ENCODE measurements at places on chromosomes 6 and 20.

- no peak for DNase-seq
Measured at GRCh38 chr6:126110512-126111270, 124.4 kb downstream of the TRMT11 start.

DNA sequence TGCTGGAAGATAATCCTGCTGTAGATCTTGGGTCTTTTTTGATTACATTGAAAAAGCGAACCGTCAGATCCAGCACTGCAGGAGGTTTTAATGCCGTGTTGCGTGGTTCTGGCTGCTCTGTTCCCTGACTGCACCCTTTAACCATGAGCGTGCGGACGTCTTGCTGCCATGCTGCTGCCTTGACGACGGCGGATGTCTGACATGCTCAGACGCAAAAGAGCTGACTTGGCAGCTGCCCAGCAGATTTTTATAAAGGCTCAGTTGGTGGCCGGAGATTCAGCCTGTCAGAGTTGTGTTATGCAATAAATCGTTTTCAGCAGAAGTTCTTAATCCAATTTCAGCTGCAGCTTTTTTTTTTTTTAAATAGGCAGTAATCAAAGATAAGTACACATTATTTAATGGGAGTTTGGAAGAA, 119.4 kb downstream of the JARID2 start:
- DNase-seq = peak; percentile 63

DNA sequence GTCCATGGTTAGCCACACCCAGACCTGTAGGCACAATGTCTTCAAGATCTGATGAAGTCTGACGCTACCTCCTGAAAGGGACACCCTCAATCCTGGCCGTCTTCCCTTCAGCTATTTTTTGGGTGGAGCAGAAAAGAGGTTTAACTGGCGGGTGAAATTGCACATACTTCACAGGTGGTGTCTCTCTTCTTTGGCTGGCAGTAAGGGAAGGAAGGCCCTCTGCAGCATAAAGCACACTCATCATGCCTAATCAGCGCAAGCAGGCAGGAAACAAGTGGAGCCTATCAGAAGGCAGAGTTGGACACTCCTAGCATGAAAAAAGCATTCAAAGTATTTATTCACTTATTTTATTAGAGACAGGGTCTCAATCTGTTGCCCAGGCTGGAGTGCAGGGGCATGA, 32.9 kb downstream of the PNLDC1 start:
- DNase-seq = no peak

DNA sequence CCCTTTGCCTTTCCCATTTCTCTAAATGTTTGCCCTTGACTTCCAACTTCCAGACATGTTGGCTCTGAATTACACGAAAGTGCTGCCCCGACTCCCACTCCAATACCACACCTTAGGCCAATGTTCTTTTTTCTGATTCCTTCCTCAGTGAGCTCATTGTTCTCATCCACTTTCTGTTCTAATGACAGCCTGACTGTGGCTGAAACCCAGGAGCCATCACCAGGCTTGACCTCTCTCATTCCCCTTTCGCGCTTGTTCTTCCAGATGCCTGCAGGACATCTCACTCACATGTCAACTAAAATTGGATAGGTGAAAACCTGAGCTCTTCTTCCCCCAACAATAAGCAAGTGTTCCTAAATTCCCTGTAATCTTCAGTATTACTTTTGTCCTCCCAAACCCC, 40.4 kb downstream of the PTPRK start:
- no peak for DNase-seq

DNA sequence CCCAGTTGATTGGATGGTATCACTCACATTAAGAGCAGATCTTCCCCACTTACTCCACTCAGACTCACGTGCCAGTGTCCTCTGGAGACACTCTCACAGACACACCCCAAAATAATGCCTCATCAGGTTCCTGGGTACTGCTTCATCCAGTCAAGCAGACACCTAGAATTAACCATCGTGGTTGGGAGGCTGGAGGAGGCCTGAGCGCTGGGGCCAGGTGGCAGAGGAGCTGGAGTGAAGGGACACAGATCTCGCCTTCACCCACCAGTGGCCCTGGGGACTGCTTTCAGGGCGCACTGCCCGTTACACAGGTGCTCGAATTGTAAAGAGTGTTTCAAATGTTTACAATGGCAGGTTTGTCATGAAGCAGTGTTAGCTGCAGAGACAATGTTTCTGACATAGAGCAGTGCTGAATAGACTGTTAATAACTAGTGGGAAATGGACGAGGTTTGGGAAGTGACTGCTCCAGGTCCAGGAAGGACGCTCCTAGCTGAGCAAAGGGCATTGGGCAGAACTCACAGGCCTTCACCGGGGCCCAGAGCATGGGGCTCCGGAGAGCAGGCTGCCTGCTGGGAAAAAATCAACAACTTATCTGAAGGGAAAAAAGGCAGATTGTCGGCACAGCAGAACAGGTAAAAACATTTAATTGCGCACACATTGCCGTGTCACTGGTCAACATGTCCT, 38.4 kb downstream of the TMEM242 start:
- no peak for DNase-seq

- DNase-seq = no peak
Measured at GRCh38 chr20:41091927-41092326, 45.4 kb upstream of the PLCG1 start.

GRCh38 chr6:55664591-55665587, 85.9 kb upstream of the HMGCLL1 start:
- no peak for DNase-seq

GRCh38 chr20:37350649-37351574, 5.0 kb downstream of the SRC start:
- no peak for DNase-seq

DNA sequence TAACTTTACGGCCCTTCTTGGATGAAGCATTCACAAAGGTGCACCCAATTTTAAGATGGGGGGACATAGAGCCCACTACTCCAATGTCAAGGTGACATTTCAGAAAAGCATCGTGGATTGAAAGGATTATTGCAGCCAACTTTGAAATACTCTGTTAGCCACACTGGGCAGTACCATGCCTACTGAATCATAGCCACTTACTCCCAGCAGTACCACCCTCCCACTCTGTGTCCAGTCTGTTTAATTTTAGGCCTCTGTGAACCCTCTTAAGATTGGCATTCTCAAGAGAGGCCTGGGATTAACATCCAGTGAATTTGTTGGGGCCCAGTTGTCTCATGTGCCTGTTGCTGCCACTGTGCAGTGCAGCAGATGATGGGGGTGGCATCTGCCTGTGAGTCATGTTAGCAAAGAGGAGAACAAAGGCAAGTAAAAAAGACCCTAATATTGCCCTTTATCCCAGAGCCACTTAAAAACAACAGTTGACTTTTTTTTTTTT, 11.2 kb upstream of the HDAC2 start:
- DNase-seq = no peak

DNA sequence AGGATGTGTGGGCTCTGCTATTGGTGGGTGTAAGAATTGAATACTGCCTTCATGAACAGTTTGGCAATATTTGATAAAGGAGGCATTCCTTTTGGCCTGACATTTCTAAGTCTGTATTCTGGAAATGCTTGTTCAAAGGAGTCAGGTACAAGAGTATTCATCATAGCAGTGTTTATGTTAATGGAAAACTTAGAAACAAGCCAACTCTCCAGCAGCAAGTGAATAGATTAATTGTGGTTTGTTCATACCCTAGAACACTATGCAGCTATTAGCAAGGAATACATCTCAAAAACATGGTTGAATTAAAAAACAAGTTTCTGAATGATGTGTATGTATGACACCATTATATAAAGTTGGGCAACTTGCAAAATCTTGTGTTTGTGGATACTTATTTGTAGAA, 195.8 kb downstream of the ZFAND3 start:
- DNase-seq = no peak
